Amniotic epithelial cell (primary cell): ENCODE measurements at places on chromosomes 16 and 17.

DNA sequence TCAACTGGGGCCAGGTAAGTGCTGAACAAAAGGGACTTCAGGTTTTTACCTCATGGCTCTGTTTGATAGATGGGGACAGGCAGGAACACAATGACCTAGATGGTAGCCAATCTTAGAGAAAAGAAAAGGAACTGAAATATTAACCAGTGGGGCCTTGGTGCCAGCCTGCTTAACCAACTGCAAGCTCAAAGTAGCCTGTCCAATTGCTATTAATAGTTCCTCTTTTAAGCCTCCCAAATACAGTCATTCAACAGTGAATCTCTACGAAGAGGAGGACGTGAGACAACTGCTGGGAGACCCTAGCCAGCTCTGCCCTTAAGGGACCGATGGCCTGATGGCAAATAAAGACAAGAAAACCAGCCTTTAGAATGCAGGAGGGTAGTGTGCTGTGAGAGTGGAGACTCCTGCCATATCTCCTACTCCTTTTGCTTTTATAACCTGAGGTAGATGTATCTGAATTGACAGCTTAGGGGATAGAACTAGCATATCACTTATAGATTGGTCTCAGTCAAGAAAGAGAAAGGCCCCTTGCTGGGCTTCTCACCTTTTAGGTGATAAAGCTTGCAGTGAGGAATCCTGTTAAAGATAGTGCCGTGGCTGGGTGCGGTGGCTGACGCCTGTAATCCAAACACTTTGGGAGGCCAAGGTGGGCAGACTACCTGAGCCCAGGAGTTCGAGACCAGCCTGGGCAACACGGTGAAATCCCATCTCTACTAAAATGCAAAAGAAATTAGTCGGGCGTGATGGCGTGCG, 28.3 kb downstream of the ARSG start:
- DNase-seq: no peak

DNA sequence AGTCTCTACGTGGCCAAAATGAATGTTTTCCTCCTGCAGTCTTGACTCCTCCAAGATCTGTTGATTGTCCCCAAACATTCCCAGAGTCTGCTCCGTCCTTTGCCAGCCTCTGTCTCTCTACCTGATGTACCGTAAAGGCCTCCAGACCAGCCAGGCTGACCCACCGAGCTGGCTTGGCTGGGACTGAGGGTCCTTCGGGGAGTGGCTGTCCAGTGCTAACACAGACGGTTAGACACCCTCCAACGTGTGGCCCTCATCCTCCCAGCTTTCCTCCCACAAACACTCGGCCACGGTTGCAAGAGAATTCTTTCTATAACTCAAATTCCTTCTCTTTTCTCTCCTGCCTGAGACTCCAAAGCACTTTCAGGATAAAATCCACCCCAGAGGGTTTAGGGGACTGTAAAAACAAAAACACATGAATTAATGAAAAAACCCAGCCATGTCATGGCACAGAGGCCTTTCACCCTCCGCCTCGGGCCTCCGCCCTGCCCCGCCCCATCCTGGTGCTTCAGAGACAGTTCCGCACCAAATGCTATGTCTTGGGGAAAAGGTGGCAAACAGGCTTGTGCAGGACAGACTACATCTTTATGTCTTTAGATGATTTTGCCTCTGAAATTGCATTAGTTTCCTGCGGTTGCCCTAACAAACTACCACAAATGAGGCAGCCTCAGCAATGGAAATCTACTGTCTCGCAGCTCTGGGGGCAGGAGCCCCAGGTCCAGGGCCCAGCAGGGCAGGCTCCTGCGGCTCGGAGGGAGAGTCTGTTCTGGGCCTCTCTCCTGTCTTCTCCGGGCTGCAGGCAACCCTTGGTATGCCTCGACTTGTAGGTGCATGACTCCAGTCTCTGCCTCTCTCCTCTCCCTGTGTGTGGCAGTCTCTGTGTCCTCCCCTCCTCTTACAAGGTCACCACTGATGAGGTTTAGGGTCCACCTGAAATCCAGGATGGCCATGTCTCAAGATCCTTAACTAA, 72.5 kb upstream of the CBX4 start:
- no peak for DNase-seq

DNA sequence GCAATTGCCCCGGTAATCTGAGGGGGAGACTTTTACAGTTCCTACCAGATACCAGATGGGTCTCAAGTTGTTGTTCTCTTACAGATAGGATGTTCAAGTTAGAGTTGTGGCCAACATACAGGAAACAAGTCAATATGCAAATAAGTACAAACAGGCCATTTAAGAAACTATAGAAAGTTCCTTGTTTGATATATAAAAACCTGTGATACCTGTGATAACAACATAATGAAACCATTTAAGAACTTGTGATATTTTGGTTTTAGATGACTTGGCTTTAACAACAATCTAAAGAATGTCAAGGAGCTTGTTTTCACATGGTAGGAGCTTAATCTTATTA, 16.8 kb downstream of the CDR2 start:
- DNase-seq: no peak

DNA sequence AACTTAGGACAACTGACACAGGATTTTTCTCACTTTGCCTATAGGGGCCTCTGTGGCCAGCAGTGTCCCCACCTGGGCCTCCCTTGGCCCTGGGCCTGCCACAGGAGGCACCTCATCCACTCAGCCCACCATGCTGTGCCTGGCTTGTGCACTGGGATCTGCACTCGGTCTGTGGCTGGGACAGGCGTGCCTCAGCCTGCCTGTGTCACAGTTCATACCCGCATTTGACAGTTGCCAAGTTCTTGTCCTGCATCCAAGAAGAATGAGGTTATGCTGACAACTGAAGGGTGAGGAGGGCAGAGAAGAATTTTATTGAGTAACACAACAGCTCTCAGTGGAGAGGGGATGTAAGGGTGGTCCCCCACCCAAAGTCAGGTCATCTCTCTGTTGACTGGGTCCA, 36.0 kb downstream of the ZFP90 start:
- no peak for DNase-seq

GRCh38 chr16:83482545-83483162, 325.1 kb upstream of the HSBP1 start:
- no peak for DNase-seq

DNA sequence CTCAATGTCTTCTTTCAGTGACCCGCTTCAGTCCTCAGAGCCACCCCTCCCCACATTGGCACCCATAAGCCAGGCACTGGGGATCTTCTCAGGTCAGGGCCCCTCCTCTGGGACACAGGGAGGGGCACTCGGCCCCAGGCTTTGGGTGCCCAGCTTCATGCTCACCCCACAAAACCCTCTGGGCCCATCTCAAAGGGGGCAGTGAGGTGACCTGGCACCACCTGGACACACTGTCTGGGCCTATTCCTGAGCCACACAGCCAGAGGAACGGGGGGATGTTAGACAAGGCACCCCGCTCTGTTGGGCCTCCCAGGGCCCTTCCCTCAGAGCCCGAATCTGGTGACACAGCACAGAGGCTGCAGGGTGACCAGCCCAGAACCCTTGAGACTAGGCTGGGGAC, 36.1 kb downstream of the TNFRSF13B start:
- no peak for DNase-seq

- DNase-seq: peak; percentile 36
These were observed 10.1 kb downstream of the METRNL start for GRCh38 chr17:83089328-83090132.

DNA sequence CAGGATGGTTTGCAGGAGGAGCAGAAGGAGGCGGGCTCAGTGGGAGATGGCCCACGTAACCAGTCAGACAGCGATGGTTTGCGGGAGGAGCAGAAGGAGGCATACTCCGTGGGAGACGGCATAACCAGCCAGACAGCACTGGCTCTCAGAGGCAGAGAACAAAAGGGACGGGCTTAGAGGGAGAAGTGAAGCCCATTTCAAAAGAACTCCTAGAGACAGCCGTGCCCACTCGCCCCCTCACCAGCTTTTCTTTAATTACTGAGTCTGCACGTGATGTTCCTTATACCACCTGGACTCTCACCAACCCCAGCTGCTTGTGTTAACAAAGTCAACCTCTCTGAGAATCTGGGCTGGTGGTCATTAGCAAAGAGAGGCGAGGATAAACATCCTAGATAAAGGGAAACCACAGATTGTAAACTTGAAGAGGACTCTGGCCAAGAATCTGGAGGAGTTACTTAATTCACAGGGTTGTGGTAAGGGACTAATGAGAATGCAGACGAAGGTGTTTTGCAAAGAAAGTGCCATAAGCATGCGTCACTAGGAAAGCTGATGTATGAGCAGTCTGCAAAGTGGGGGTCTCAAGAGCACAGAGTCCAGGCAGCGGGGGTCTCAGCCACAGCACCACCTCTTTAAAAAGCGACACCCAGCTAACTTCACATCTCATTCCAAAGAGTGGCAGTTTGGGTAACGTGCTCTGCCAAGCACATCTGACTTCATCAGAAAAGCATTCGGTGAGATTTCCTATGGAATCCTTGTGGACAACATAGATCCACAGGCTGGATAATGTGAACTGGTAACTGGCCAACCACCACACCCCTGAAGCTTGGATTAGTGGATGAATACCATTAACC, 51.7 kb downstream of the NXN start:
- peak; percentile 99 for DNase-seq

GRCh38 chr17:1730326-1731193, 6.1 kb downstream of the WDR81 start:
- DNase-seq: peak; percentile 96

DNA sequence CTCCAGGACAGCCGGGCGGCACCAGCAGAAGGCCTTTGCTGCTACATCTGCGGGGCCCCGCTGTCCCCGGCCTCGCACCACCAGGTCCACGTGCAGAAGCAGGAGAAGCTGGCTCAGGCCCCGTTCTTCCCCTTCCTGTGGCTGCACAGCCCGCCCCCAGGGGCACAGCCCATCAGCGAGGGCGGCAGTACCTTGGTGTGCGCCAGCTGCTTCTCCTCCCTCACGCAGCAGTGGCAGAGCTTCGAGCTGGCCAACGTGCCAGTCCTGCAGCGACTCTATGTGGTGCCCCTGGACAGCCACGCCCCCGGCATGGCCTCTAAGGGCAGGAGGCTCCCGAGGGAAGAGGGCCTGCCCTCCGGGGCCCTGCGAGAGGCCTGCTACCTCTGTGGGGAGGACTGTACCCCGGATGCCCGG, 58.3 kb upstream of the CIBAR2 start:
- DNase-seq: no peak

GRCh38 chr17:6381526-6382465, 53.1 kb downstream of the AIPL1 start:
- no peak for DNase-seq

DNA sequence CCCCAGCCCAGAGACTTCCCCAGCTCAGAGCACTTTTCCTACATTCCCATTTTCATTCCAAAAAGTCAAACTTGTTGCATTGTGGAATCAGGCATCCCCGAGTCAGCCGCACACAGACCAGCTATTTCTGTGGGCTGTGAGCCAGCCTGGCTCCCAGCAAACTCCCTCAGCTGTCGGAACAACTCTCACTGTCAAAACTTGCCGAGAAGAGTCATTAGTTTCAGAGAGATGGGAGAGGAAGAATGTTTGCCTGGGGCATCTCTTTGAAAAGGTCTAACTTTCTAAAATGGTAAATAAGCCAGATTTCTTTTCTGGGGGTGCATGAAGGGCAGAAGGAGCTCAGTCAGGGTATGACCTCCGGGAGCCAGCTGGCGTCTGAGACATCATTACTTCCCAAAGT, 280.0 kb downstream of the TMEM114 start:
- no peak for DNase-seq

DNA sequence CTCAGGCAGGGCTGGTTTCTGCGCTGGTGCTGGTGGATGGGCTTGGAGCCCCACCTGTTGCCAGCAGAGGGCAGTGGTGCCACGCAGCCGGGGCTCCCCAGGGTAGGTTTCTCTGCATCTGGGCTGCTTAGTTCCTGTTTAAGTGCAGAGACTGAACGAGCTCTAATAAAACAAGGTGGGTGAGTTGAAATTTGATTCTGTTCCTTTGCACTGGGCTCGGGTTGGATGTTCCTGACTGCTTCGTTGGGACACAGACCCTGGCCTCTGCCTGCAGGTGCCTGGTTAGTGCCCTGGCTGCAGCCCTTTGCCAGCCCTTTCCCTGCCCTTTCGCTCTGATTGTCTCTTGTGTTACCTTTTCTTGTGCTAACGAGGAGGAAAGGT, 30.0 kb downstream of the TBCD start:
- peak; percentile 58 for DNase-seq

DNA sequence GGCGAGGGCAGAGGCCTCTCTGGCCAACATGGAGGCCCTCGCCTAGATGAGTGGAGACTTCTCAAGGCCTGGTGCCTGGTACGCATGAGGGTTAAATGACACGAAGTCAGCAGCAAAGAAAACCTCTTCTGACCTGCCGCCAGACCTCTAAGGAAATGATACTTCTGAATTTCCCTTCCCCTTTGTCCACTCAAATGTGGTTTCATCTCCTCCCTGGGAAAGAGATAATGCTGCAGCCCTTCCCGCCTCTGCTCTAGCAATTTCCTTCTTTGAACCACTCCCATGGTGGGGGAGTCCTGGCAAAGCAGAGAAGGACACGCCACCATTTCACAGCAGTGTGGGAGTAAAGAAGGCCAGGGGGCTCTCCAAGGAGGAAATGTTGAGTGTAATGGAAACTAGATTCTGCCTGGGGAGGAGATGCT, 65.7 kb upstream of the BCAR1 start:
- peak; percentile 78 for DNase-seq

DNA sequence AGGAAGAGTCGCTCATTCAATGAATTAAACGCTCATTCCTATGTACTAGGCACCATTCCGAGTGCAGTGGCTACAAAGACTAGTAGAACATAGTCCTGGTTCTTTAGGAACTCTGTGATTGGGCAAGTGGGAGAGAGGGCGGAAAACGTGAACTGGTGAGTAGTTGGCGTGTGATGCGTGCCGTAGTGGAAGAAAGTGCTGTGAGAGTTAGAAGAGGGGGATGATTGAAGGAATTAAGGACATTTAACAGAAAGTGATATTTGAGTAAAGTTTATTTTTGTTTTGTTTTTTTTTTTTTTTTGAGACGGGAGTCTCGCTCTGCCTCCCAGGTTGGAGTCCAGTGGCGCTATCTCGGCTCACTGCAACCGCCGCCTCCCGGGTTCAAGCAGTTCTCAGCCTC, 7.9 kb upstream of the SLFN14 start:
- DNase-seq: peak; percentile 61

GRCh38 chr17:79231766-79232287, 157.2 kb downstream of the ENGASE start:
- no peak for DNase-seq
